Stimulated activated CD4-positive, alpha-beta T cell treated with anti-CD3 and anti-CD28 coated beads, TNF-alpha, amount 100 ng/mL, for 24 hours (primary cell): ENCODE measurements at places on chromosomes 3 and 15.

DNA sequence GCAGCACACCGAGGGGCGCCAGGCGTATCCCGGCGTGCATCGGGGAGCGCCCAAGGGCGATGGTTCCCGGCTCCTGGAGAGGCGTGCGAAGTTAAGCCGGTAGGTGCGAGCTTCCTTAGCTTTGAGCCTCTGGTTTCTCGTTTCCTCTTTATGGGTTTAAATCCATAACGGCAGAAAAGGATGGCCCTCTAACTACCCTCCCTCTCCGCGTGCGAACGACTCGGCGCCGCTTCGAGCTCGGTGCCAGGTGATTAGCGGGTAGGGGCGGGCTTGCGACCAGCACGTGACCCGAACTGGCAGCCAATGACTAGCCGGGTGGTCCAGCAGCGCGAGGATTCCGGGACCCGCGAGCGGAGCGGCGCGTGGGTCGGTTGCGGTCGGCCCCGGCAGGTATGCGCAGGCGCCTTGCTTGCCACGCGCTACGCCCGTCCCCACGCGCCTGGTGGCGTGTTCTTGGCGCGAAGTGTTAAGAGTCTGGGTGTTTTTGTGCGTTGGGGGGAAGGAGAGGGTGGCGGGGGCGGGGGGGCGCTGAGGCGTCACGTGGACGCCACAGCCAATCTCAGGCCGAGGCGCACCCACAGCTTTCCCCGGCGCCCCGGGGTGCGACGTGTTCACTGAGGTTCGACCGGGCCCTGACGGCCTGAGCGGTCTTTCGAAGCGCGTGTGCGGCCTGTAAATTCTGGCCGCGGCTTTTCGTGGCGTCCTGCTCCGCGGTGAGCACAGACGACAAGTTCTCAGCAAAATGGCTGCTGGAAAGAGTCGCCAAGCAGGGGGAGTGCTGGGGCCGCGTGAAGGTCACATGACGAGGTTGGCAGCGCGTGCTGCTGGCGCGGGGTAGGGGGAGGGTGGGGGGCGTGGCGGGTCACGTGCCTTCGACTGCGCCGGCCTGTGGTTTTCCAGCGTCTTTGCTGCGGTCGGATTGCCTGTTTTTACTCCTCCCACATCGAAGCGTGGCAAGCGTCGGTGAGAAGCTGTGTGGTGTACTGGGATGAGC lies 38.7 kb upstream of the MGA start:
- peak; percentile 52 for DNase-seq

DNA sequence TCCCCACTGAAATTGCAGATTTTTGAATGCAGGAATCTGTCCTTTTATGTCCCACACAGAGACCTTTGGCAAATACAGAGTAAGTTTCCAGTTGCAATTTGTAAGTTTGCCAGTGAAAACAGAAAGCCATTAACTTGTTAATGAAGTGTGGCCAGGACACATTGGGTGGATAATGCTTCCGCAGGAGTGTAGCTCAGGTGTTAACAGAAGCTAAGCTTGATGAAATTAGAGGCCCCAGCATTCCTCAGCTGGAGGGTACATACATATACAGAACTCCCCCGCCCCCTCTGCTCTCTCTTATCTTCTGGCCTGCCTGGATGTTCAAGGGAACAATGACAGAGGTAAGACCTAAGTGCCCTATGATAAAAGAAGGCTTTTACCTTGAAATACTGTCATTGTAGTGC lies 8.1 kb upstream of the LRRC2 start:
- DNase-seq = no peak

- DNase-seq = no peak
Observed at GRCh38 chr15:74826364-74826819, at the start of gene CPLX3. Gene CPLX3 (plus strand): TSS chr15:74826627. CDS start chr15:74826704, 77 bp downstream.

GRCh38 chr3:62007036-62007435 lies 366.3 kb downstream of the FEZF2 start:
- DNase-seq = no peak

DNA sequence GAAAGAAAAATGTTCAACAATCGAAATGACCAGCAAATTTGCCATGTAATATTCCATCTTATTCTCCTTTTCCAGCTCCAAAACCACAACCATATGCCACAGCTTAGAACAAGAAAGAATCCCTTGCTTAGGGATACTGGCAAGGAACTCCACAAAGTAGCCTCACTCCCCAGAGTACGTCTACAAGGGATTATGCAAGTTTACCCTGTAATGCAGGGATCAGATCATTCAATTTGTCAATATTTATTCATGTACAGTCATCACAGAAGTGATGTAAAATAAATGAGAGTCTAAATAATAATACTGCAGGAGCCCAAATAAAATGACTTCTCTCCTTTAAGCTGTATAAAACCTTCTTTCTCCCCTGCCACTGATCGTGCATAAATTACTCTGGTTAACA lies 23.5 kb upstream of the MYO1E start:
- DNase-seq = no peak

DNA sequence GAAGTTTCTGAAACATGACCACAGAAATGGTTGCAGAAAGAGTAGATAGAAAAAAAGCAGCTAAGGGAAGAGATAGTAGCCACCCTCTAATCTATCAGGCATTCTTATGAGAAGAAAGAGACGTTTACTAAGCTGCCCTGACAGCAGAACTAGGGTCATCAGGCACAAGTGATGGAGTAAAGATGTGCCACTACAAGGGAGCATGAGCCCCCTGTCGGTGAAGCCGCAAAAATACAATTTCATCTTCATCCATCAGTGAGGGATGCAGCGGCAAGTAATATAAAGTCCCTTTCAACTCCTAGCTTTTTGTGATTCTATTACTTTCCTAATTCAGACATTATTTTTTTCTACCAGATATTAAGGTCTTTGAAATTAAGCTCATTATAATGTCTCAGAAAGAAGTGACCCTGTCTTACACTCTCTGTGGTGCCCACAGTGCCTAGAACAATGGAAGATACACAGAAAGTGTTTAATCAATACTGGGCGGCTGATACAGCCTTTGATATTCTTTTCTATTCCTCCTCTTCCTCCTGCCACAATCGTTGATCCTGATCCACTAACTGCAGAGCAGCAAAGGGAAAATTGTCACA lies 651.6 kb downstream of the NTRK3 start:
- no peak for DNase-seq

DNA sequence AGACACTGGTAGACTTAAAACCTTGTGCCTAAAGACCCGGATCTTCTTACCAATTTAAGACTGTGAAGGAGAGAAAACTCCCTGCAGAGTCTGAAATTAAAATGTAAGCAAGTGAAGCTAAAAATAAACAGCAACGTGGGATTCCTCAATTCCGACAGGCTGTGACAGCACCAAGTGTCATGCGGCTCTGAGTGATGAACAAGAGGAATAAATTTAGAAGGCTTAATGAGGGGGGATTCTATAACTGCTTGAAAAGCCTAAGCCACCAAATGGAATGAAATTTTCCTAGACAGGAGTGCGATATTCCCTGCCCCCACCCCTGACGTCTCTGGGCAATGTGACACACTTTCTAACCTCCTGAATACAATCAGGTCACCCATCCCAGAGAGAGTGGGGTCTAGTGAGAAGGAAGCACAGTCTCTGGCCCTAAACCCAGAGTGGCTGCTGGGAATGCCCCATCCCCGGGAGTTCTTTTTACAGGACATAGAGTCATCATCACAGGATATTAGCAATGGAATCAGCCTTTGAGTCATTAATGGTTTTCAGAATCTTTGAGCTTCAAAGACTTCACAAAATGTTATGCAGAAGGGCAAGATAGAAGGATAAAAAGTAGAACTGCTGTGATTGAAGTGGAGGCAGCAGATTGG lies 114.3 kb downstream of the EDEM1 start:
- DNase-seq = no peak

DNA sequence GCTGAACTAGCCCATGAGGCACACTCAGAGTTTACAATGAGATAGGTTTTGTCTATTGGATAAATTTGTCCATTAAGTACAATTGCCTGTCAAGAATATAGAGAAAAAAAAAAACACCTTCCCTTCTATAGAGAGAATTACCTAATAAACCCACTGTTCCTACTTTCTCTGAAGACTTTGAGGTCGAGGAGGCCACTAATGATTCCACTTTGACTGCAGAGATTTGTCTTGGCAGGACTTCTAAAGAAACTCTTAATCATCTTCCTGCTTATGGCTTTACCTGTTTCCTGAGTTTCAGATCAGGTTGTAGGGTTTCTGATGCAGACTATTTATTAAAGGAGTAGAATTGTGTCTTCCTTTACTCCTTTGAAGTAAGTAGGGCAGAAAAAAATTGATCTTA lies 342.4 kb upstream of the KCNMB2 start:
- DNase-seq = no peak

DNA sequence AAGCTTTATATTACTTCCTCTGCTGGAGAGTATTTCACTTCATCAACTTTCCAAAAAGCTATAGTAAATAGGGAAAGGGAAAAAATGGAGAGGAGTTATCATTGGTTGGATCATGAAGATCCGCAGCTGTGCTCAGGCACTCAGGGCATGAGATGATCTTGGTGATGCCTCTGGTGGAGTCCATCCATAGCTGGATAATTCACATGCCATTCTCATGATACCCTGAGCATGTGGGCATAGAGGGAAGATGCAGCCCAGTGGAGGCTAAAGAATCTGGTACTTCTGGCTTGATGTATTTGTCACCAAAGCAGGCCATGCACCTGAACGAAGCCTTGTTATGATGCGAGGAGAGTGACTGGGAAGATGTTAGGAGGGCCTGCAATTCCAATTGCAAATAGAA lies 150.2 kb downstream of the CHST2 start:
- no peak for DNase-seq

DNA sequence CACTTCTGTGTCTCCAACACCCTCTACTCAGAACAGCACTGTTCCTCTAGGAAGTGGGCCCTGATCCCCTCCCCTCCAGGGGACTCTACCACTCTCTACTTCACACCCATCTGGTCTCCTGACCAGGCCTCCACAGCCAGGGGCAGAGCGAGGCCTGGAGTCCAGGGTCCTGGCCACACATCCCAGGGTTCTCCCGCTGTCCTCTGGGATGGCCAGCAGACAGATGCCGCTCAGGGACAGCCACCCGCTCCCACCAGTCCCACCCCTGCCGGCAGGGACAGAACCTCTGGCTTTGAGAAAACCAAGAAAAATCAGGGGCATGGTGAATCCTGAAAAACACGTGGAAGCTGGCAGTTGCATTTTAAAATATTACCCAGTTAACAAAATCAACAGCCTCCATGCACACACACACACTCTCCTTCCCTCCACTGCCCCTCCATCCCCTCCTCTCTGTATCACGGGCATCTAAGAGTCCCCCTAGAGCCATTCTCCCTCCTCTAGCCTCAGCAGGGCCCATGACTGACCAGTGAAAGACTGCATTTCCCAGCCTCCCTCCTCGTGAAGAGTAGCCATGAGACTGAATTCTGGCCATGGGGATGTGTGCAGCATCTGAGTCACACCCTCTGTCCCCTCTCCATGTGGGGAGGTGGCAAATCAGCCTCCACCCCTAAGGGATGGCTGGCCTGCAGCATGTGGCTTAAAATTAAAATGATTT lies 32.1 kb upstream of the IQSEC1 start:
- DNase-seq = no peak

DNA sequence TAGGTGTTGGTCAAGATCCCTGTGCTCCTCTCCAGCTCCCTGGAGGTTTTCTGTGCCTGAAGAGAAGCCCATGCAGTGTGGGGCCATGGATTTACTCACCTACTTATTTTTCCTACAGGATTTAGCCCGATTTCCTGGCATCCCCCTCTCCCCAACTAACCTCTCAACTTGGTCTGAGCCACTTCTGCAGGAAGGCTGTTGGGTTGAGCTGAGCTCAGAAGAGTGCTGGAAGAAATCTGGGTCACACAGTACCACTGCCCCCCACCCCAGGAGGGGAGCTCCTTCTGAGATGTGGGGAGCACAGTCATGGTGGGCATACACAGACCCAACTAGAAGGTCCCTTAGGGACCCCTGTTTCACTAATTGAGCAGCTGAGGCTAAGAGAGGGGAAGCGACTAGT lies 34.4 kb upstream of the SLCO2A1 start:
- DNase-seq = no peak

- DNase-seq = no peak
Observed at GRCh38 chr3:138241676-138242075, 54.6 kb downstream of the ARMC8 start.

- peak; percentile 68 for DNase-seq
Observed at GRCh38 chr3:9778143-9779074, 8.7 kb upstream of the CAMK1 start.

- DNase-seq = no peak
Observed at GRCh38 chr15:98124581-98124980, 164.1 kb downstream of the ARRDC4 start.

DNA sequence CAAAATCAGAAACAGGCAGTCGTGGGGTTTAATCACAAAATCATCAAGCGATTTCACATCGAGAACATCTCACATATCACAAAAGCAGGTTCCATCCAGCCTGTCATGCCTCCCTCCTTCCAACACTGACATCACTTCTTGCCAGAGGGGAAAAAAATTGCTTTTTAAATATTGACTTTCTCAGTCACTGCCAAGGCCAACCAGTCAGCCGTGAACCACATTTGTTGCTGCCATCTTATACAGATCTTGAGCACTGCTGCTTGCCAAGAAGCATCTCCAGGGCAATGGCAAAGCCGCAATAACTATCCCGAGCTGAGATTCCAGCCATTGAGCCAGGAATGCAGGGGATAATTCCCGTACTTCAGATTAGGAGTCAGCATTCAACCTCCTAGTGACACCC lies 174.6 kb downstream of the ANXA2 start:
- no peak for DNase-seq

- no peak for DNase-seq
Observed at GRCh38 chr3:77699125-77699691, 659.3 kb downstream of the ROBO2 start.

DNA sequence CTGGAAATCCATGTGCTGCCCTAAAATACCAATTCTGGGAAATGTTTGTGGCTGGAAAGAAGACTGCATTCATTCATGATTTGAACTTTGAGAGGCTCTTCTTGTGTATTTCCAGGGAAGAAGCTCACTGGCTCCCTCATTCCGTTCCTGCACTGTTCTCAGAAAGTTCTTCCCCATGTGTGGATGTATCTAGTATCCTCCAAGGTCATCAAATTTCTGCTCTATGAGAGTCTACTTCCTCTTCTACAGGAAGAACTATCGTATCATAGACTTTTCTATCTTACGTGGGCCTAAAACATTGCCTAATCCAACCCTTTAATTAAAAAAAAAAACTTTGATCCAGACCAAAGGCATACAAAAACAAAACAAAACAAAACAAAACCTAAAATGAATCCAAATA lies 2.9 kb downstream of the CCR3 start:
- DNase-seq = no peak

DNA sequence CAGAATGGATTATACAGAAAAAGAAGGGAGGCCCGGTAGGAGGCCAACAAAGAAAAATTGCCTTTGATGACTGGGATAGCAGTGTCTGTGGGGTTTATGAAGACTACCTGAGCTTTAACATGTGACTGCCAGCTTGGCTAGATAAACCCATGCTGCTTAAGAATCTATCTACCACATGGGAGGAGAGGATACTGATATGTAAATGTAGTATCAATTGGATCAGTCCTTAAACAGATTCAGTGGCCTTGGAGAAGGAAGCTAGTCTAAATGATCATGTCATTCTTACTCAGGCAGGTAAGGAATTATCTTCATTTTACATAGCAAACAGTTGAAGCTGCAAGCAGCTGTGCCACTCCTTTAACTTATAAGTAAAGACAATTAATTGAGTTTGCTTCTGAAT lies 50.0 kb upstream of the SYNPR start:
- DNase-seq = no peak

GRCh38 chr3:131393868-131394267 lies 12.3 kb downstream of the NUDT16 start:
- no peak for DNase-seq

GRCh38 chr15:87851497-87851896 lies 405.0 kb downstream of the NTRK3 start:
- DNase-seq = no peak
